ENCODE measurements at places on chromosomes 4 and X.

DNA sequence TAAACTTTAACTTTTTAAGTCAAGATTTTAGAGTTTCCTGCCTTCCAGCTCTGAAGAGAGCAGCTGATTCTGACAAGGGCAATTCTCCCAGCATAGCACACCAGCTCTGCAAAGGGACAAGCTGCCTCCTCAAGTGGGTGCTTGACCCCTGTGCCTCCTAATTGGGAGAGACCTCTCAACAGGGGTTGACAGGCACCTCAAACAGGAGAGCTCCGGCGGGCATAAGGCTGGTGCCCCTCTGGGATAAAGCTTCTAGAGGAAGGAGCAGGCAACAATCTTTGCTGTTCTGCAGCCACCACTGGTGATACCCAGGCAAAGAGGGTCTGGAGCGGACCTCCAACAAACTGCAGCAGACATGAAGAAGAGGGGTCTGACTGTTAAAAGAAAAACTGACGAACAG is 872.9 kb upstream of the PCDH10 start:
- DNase-seq, result no peak

DNA sequence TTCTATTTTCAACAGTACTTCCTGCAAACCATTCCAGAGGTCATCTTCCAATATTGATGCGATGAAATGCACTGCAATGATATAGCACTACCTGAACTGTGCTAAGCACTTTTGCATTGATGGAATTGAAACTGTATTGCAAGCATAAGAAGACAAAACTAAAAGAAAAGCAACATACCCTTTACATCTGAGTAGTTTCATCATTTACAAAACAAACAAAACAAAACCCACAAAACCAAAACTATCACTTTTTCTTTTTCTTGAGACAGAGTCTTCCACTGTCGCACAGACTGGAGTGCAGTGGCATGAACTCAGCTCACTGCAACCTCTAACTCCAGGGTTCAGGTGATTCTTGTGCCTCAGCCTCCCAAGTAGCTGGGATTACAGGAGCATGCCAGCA is 120.1 kb upstream of the NAP1L5 start:
- DNase-seq, result no peak

- DNase-seq, result no peak
These were observed 200.0 kb upstream of the PSAPL1 start for GRCh38 chr4:7634661-7635251.

DNA sequence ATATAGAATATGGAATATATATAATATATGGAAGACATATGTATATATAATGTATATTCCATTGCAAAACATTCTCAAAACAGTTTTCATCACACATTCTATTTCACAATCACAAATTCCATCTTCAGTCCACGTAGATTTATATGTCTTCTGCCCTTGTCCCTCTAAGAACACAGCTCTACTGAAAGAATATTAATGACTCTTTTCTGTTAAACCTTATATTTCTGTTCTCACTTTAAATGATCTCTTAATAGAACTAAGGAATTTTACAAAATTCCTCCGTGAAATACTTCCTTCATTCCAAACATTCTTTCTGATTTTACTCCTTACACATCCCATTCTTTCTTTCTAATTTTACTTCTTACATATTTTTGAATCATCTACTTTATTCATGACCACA is 1043.1 kb upstream of the PABPC4L start:
- no peak for DNase-seq

- no peak for DNase-seq
These were observed 23.9 kb upstream of the CXCL13 start for GRCh38 chr4:77581724-77582123.

Measured in stimulated activated naive CD8-positive, alpha-beta T cell treated with anti-CD3 and anti-CD28 coated beads, Interleukin-15, Interleukin-2, amounts not matched to agents 100 U/mL and 50 U/mL, for 24 hours (primary cell).